Large intestine (tissue), 12 donors: ENCODE measurements at places on chromosomes 12 and 14.
A peak's percentile ranks its signal among the peaks of the same experiment; 100 is the strongest.

DNA sequence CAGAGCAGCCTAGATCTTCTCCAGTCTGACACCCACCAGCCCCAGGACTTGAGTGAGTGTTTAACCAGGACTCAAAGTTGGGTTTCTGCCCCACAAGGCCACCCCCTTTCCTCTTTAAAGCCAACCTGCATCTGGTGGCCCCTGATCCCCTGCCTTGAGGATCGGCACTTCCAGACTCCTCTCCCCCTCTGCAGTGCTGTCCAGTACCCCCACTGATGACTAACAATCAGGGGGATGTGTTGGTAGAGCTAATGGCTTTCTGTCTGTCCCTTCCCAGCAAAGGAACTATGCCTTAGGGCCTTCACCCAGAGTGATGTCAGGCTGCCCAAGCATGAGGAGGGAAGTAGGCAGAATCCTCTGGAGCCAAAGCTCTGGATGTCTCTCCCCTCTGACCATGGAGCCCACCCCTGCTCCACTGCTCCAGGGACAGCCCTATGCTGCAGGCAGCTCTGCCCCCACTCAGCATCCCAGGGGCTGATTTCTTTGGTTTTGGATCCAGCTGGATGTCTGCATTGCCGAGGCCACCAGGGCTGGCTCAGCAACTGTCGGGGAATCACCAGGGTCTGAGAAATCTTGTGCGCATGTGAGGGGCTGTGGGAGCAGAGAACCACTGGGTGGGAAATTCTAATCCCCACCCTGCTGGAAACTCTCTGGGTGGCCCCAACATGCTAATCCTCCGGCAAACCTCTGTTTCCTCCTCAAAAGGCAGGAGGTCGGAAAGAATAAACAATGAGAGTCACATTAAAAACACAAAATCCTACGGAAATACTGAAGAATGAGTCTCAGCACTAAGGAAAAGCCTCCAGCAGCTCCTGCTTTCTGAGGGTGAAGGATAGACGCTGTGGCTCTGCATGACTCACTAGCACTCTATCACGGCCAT lies 42.9 kb downstream of the DAD1 start:
- DNase-seq = no peak

DNA sequence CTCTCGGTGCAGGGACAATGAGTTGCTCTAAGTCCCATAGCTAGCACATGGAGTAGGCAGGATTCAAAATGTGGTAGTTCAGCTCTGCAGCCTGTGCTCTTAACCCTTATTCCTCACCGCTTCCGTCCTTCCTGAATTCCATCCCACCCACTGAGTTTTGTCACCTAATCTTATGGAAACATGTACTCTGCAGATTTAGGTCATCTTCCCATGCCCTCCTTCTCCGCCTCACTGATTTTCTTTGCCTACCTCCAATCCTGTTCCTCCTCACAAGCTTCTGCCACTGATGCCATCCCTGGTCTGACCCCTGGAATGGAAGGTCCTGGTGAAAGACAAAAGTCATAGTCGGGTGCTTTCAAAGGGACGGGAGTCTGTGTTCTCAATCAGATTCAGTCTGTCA lies 46.5 kb upstream of the ABCC9 start:
- no peak for DNase-seq

DNA sequence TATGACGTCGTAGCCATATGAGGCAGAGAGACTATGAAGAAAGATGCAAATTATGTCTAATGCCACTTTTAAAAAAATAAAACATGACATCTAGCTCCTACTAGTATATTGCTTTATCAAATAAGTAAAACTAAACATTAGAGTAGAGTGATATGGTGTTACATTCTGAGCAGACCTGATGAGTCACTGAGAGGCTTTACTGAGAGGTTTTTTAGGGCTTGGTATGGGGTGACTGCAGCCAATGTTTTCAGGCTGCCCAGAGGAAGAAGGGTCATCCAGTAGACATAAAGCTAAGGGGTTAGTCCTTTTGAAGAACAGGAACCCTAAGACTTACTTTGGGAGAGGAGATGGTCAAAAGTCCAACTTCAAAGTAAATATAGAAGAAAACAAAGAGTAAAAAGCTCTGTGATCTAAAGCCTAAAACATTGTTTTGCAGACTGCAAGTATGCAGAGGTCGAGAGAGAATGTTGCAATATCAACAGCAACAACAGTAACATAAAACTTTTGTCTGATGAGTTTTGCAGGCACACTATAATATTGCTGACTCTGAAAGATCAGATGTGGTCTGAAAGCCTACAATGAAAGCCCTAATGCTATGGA lies 774.7 kb downstream of the TMTC2 start:
- DNase-seq = no peak

DNA sequence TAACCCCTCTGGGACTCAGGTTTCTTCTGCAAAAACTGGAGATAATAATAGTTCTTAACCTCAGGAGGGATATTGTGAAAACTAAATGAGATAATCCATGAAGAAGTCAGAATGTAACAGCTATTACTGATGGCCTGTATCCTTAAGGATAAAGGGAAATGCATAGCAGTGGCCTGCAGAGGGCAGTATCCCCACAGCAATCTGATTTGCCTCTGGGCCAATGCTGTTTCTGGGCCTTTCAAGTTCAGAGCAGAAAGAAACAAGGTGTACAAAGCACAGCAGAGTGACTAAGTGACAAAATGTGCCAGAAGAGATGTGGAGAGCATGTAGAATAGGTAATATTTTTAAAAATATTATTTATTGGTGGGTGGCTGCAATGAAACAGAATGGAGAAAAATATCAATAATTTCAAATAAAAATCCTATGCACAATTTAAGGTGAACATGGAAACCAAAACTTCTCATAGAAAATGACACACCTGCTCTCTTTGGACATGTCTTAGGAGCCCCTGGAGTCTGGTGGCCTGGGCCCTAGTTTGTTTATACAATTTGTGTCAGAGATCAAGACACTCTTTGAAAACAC lies 90.3 kb downstream of the C12orf75 start:
- DNase-seq = peak; percentile 60

GRCh38 chr12:2679068-2679815 lies 115.5 kb upstream of the FKBP4 start:
- DNase-seq = no peak

DNA sequence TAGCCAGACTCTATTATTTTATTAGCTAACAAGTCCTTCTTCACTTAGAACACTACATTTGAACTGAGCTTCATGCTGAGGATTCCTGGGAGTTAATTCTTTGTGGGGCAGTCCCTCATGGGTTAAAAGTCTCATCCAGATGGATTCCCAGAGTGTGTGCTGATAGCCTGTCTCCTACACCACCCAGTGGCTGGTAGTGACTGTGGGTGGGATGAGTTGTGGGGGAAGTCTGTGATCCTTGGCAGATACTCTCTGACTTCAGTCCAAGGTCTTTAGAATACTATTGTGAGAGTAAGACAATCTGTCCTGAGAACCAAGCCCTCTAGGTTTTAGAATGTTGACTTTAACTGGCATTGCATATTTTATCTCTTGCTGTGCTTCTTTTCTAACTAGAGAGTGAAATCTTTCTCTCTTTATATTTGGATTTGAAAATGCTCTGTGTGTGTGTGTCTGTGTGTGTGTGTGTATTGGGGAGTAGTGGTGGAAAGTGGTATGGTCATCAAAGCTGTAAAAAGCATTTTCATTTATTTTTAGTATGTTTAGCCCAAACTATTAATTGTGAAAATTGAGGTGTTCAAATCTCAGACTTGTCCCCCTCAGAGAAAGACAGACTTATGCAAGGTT lies 37.3 kb downstream of the AKAP6 start:
- peak; percentile 29 for DNase-seq

DNA sequence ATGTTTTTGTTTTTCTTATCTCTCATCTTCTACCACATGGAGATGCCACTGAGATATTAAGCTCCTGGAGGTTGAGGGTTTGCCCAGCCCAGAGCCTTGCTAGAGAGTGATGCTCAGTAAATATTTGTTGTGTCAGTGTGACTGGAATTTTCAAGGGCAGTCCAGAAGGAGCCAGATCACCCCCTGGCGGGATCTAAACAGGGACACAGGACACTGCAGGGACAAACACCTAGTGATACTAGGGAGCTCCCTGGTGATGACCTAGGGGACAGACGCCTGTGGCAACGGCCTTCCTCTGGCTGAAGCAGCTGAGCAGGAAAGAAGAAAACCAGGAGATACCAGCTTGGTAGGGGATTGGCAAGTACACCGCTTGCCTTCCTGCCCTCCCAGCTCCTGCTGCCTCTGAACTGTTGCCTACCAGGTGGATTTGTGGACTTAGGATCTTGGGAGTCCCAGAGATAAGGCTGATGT lies 714.4 kb upstream of the TBX3 start:
- peak; percentile 59 for DNase-seq

- no peak for DNase-seq
These were observed 125.6 kb downstream of the SMOC1 start for GRCh38 chr14:70004791-70005190.

DNA sequence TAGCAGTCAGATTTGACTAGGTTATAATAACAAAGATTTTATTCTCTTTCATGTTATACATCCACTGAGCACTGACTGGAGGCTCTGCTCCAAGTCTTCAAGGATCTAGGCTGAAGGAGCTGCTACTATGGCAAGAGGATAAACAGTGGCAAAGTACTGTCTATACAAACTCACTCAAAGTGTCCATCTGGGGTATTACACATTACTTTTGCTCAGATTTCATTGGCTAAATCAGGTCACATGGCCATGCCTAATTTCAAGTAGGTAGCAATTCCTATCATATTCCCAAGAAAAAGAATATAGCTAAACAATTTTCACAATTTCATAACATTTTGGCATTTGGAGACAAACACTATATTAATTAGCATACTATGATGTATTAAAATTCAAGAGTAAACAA lies 40.9 kb downstream of the CDK17 start:
- no peak for DNase-seq

DNA sequence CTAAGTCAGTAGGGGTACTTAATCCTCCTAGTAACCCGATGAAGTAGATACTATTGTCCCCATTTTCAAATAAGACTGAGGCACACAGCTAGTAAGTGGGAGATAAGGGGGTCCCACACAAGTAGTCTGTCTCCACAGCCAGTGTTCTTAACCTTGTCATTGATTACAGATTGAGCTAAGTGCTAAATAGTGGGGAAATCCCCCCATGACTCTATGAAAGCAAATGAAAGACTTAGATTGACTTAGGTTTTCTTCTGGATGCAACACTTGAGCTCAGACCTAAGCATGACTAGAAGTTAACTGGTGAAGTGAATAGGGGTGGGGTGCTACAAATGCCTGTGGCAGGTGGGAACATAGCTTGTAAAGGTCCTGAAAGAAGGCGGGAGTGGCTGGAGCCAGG lies 73.8 kb downstream of the SYNE2 start:
- DNase-seq = no peak

- DNase-seq = peak; percentile 68
These were observed 203.4 kb downstream of the KIF26A start for GRCh38 chr14:104341532-104342434.

DNA sequence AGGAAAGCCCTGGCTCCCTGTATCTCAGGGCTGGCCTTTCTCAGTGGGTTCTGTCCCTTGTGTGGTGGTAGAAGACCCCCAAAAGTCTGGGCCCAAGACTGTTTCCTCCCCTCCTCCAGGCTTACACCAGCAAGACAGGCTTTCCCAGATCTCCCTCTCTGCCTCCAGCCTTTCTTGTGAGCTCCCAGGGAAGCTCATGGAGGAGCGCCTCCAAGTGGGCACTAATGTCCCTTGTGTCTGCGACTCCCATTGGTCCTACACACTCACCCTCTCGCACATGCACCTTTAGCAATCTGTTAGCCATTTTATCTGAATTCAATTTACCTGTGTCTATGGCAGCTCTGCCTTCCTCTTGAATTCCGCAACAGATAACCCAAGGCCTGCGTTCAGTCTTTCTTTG lies 251.1 kb upstream of the CAND1 start:
- DNase-seq = no peak

- peak; percentile 43 for DNase-seq
These were observed 1.1 kb downstream of the GXYLT1 start for GRCh38 chr12:42143452-42144157.

- DNase-seq = no peak
These were observed 6.1 kb downstream of the RAPGEF3 start for GRCh38 chr12:47752552-47752951.

DNA sequence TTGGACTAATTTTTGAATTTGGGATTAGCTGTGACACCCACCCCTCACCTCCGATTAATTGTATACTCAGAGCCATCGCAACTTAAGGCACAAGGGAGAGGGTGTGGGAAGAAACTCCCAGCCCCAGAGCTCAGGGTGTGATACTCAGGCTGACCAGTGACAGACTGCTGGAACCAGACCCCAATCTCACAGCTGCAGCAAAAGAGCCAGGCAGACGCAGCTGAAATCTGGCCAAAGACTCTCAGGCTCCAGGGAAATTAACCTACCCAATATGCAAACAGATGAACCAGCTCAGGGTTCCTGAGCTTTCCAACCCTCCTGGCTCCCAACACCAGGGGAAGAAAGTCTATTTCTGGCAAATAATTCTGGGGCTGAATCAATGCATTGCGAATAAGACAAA lies 30.5 kb downstream of the ANAPC7 start:
- no peak for DNase-seq

DNA sequence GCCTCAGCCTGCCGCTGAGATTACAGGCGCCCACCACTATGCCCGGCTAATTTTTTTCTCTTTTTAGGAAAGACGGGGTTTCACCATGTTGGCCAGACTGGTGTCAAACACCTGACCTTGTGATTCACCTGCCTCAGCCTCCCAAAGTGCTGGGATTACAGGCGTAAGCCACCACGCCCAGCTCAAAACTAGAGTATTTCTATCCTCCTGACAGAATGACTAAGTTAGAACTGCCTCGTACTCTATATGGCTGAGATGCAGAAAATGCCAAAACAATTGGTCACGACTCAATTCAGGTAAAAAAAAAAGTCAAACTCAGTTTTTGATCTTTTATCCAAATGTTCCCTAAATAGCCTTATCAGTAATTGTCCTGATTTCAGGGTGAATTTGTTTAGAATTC lies 11.1 kb downstream of the AKAP5 start:
- no peak for DNase-seq

GRCh38 chr12:18443768-18444437 lies 182.6 kb downstream of the PIK3C2G start:
- no peak for DNase-seq

GRCh38 chr12:122584177-122584863 lies 57.3 kb downstream of the KNTC1 start:
- no peak for DNase-seq

DNA sequence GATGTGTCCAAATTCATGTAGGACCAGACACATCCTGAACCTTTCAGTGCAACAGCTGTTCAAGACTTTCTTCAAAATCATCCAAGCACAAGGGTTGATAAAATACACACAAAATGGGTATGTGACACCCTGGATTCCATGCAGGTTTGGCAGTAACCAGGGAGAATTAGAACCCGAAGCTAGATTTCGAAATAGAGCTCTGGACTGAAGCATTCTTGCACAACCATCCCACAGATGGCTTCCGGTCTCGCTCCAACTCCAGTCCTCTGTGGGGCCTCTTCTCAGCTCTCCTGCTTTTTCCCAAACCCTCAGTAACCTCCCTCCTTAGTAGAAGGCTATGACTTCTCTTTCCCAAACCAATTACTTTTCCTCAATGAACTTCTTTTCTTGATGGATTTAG lies 171.3 kb downstream of the TTC7B start:
- no peak for DNase-seq

GRCh38 chr14:71244341-71244740 lies 337.1 kb downstream of the PCNX1 start:
- DNase-seq = no peak
